ENCODE measurements at places on chromosomes 4 and X.

GRCh38 chrX:76159453-76159852 is 13.4 kb upstream of the PBDC1 start:
- DNase-seq: no peak

DNA sequence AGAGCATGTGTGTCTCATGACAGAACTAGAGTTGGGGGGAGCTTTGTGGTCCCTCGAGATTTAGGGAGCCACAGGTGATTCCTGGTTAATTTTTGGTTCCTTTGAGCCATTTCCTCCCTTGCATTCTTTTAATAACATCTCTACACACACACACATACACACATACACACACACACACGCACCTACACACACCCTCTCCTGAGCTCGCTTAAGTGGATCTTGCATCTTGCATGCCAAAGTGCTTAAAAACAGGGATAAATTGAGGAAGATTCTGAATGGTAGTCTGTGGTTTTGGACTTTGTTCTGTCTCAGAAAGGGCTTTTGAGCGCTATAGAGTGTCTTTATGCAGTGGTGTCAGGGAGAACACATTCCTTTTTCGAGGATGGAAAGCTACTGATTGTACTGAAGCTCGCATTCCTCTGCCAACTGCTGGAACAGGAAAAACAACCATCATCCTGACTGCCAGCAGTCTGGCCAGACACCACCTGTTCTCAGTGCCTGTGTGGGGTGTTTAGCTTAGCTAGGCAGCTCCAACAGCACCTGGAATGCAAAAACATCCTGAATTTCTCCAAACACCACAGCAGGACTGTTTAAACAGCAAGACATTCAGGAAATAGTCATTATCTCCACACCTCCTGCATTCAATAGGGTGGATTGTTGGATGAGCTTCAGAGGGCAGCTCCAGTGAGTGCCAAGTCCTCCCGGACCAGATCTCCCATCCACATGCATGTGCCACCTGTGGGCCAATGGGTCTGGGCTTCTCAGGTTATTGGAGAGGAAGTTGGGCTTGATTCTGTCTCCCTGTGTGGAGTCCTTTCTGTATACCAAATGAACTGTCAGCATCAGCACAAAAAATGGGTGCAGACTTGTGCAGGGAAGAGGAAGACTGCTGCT is 21.9 kb upstream of the IGFBP7 start:
- DNase-seq: no peak

GRCh38 chr4:78735697-78736096 is 40.5 kb upstream of the BMP2K start:
- no peak for DNase-seq

DNA sequence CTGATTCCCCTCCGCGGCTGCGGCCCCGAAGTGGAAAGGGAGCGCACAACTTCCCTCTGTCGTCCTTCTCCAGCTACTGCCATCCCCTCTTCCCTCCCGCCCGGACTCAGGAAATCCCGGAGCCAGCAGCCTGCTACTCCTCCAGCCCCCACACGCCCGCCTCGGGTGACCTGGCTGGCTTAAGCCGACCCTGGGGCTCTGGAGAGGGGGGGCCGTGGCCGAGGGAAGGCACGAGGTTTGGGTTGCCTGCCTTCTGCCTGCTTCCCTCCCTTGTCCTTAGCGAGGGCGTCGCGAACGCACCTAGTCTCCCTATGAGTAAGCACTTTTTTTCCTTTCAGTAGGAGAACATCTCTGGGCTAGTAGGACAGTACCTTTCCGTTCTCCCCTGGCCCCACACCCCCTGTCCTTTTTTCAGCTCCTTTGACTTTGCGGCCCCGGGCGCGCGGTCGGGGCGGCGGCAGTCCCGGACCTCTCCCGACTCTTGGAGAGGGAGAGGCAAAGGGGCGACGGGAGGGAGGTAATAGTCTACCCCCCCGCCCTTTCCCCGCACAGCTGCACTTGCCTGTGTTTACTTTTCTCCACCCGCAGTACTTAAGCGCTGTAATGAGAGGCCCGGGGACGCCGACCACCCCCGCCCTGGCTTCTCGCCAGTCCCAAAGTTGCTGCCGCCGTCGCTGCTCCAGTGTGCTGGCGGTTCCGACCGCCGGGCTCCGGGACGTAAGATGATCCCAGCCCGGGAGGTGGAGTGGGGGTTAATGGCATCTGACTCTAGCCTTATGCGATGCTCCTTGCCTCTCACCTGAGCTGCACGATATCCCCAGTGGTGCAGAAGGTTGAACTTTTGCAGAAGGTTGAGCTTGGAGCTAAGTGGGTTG is 868 bp downstream of the PLS3 start:
- no peak for DNase-seq

- no peak for DNase-seq
These were observed 28.2 kb upstream of the SORBS2 start for GRCh38 chr4:185840201-185840600.

GRCh38 chr4:80446664-80447063 is 111.1 kb downstream of the CFAP299 start:
- no peak for DNase-seq

- no peak for DNase-seq
These were observed 183.3 kb upstream of the INTU start for GRCh38 chr4:127449449-127449848.

- DNase-seq: peak; percentile 40
These were observed 8.5 kb downstream of the COL25A1 start for GRCh38 chr4:109294006-109294405.

- DNase-seq: no peak
These were observed 194.0 kb downstream of the PCDH19 start for GRCh38 chrX:100216083-100216482.

- peak; percentile 32 for DNase-seq
These were observed 378.5 kb upstream of the ZFP42 start for GRCh38 chr4:187617113-187617512.

DNA sequence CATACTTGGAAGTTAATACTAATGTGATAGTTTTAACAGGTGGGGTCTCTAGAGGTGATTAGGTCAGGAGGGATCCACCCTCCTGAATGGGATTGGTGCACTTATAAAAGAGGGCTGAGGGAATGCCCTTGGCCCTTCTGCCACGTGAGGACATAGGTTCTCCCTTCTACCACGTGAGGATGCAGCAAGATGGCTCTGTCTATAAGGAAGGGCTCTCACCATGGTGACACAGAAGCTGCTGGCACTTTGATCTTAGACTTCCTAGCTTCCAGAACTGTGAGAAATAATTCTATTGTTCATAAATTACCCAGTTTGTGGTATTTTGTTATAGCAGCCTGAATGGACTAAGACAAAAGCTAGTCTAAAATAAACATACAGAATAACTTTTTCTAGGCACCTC is 1.0 kb downstream of the AADAT start:
- no peak for DNase-seq

- DNase-seq: peak; percentile 71
These were observed 47.5 kb downstream of the PKD2 start for GRCh38 chr4:88054901-88055300.

DNA sequence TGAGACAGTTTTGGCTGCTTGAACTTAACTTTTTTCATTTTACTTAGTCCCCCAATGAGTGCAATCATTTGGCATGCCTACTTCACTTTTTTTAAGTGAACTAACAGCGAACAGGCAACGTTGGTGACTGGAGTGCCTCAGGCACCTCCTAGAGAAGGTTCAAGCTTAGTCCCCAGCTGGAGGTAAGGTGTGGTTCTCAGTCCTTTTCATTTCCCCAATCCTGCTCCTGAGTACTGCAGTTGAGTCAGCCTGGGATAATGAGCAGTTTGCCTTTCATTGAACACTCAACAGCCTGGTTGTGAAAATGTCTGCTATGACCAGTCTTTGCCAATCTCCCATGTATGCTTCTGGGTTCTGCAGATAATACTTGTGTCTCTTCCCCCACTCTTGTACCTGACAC is 109.5 kb downstream of the CDKL5 start:
- DNase-seq: no peak

- DNase-seq: no peak
These were observed 105.8 kb upstream of the EGFL6 start for GRCh38 chrX:13463608-13464007.

GRCh38 chrX:75303795-75304194 is 29.9 kb downstream of the UPRT start:
- no peak for DNase-seq

DNA sequence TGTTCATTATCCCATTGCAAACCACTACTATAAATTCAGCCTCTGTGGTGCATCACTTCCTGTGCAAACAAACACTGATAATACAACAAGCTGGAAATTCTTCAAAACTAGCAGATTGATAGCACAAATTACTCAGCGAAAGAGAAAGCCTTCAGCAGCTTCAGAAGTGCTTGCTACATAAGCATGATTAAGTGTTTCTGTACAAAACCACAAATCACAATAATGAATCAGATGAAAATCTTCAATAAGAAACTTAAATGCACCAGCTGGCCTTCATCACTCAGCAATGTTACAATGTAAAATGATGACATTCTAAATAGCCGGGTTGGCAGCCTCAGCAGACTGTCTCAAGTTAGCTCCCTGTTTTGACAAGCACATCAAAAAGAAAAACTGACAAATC is 262.2 kb downstream of the SPOCK3 start:
- no peak for DNase-seq

GRCh38 chr4:19158107-19158809 is 1093.4 kb upstream of the SLIT2 start:
- DNase-seq: no peak

- no peak for DNase-seq
These were observed 240.5 kb downstream of the CFAP47 start for GRCh38 chrX:36160081-36160480.

GRCh38 chr4:3290476-3290875 is 2.3 kb upstream of the RGS12 start:
- DNase-seq: no peak

DNA sequence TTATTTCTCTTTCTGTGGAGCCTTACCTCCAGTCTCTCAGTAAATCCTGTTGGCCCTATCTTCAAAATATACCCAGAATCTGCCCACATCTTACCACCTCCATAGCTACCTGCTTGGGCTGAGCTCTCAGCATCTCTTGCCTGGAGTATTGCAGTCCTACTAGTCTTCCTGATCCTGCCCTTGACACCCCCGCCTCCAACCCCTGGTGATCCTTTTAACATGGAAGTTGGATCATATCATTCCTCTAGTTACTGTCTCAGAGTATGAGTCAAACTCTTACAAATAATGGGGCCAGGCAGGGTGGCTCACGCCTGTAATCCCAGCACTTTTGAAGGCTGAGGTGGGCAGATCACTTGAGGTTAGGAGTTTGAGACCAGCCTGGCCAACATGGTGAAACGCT is 43.1 kb upstream of the SETD7 start:
- DNase-seq: no peak

DNA sequence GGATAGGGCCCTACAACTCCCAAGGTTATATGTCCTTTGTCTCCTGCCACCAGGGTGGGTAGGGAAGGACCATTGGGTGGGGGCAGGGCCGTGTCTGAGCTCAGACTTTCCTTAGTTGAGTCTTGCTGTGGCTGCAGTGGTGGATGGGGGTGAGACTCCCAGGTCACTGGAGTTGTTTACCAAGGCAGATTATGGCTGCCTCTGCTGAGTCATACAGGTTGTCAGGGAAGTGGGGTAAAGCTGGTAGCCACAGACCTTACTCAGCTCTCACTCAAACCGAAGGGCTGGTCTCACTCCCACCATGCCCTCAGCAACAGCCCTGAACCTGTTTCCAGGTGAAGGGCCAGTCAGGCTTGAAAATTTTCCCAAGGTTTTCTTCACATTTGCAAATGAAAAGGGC is 58.8 kb upstream of the FAAH2 start:
- peak; percentile 1 for DNase-seq

DNA sequence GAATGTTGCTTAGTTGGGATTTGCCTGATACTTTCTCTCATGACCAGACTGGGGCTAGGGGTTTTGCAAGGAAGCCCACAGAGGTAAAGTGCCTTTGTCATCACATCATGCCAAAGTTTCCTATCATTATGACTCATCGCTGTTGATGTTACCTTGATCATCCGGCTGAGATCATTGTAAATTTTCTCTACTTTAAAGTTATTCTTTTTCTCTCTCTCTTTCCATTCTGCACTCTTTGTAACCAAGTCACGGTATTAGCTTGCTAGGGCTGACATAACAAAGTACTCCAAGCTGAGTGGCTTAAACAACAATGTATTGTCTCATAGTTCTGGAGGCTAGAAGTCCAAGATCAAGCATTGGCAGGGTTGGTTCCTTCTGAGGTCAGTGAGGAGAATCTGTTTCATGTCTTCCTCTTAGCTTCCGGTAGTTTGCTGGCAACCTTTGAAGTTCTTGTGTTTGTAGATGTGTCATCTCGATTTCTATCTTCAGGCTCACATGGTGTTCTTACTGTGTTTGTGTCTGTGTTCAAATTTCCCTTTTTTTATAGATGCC is 113.0 kb downstream of the DTHD1 start:
- DNase-seq: no peak

Measured in erythroblast (primary cell).